Stimulated activated CD4-positive, alpha-beta T cell treated with anti-CD3 and anti-CD28 coated beads, TNF-alpha, amount 100 ng/mL, for 4 hours (primary cell): ENCODE measurements at places on chromosomes 11 and 22.

GRCh38 chr11:100709233-100709957 lies 22.3 kb downstream of the ARHGAP42 start:
- DNase-seq, result no peak

- peak; percentile 8 for DNase-seq
Observed at GRCh38 chr22:24554313-24555164, at the start of gene GUCD1. GUCD1 (minus strand) TSS chr22:24555138; CDS start chr22:24554991, 147 bp downstream.

- DNase-seq, result no peak
Observed at GRCh38 chr22:22949953-22950352, 62.3 kb downstream of the IGLL5 start.

- DNase-seq, result no peak
Observed at GRCh38 chr22:45502215-45503049, at the start of gene FBLN1. FBLN1 (plus strand) TSS chr22:45502883; CDS start chr22:45502986, 103 bp downstream.

DNA sequence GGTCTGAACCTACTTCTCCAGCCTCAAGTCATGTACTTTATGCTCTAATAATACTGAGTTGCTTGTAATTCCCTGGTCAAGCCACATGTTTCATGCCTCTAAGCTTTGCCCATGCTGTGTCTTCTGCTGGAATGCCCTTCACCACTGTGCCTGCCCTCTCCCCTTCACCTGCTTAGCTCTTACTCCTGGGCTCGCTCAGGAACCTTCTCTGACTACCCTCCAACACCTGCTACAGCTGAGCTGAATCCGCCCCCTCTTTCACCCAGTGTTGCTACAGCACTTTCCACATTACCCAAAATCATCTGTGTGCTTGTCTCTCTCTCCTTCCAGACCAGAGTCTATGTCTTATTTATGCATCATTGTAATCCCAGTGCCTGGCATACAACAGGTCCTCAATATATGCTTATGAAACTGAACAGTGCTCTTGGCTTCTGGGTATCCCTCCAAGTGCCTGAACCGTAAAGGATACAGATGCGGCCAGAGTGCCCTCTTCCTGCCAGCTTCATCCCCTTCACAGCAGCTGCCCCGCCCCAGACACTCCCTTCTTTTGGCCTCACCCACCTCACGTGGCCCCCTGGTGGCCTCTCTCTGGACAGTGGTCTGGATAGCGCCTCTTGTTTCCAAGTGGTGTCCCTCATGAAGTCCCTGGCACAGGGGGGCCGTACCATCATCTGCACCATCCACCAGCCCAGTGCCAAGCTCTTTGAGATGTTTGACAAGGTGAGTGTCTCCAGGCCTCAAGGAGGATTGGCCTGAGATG lies 7.1 kb downstream of the ABCG4 start:
- DNase-seq, result no peak
